ENCODE measurements at places on chromosomes 13 and 19.

DNA sequence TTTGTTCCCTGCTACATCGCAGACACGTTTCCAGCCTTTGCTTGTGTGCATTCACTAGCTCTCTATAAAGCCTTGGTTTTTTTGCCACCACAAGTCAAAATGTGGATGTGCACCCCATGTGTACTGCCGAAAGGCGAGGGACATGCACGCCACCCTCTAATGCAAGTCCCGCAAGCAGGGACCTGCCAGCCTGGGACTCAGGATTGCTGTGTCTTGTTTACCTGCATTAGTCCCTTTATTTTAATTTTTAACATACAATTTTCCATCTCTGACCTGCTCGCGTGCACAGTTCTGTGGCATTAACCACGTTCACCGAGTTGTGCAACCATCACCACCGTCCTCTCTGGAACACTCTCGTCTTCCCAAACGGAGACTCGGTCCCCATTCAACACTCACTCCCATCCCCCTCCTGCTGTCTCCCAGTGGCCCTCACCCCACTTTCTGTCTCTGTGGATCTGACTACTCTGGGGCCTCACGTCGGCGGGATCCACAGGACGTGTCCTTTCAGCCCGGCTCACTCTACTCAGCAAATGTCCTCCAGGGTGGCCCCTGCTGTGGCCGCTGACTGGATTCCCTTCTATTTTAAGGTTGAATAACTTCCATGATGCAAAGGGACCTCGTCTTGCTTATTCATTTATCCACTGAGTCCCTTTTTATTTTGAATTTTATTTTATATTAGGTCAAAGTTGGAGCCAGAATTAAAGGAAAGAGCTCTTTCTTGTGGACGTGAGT, 58.4 kb downstream of the RASA3 start:
- DNase-seq = no peak

- DNase-seq = peak; percentile 81
Measured at GRCh38 chr13:98476538-98476966, 100.4 kb downstream of the STK24 start.

- DNase-seq = no peak
Measured at GRCh38 chr13:34474187-34474868, 467.7 kb upstream of the NBEA start.

DNA sequence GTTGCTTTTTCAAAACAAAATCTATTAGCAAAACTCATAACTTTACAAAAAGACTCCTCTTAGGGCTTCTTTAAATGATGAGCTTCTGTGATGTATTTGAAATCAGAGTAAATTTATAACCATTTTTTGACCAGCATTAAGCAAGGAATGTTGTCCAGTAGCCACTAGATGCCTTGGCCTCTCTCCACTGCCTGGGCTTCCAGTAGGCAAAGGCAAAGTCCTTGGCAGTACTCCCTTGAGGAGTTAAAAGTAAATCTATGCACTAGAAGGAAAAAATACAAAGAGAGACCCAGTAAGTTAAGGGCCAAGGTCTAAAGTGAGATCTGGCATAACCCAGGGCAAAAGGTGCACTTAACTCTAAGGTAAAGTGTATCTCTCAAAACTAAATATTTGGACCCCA, 9.5 kb downstream of the SERPINE3 start:
- DNase-seq = no peak

- DNase-seq = no peak
Measured at GRCh38 chr13:113890774-113891480, 27.1 kb upstream of the GAS6 start.

DNA sequence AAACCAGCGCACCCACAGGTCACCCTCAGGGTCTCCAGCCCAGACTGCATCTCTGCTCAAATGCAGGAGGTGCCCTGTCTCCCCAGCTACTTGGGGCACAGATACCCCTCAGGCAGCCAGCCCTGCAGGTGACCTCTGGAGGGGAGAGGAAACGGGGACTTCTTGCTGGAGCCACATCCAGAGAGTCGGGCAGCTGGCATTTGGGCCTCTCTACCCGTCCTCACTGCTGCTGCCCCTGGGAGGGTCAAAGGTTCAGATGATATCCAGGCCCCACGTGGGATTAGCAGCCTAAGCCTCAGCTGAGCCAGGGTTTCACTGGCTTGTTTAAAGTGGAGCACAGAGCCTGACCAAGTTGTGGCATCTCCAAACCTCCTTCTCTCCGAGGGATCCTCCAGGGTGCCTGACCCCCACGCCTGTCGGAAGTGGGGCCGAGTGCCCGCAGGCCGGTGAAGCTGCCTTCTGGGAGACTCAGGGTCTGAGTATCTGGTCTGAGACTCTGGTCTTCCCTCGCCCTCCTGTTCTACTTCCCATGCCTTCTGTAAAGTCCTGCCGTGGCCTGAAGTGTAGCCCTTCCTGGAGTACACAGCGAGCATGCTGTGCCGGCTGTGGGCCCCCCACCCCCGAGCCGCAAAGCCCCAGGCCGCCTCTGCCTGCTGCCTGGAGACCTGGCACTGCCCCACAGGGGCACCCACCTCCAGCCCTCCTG, 2.1 kb downstream of the RASA3 start:
- DNase-seq = no peak

DNA sequence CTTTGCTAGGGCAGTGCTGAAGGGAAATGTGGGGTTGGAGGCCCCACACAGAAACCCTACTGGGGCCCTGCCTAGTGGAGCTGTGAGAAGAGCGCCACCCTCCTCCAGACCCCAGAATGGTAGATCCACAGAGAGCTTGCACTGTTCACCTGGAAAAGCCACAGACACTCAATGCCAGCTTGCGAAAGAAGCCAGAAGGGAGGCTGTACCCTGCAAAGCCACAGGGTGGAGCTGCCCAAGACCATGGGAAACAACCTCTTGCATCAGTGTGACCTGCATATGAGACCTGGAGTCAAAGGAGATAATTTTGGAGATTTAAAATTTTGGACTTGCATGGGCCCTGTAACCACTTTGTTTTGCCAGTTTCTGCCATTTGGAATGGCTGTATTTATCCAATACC, 615.4 kb upstream of the MIR17HG start:
- no peak for DNase-seq
